ENCODE measurements at places on chromosomes 11 and 22.

DNA sequence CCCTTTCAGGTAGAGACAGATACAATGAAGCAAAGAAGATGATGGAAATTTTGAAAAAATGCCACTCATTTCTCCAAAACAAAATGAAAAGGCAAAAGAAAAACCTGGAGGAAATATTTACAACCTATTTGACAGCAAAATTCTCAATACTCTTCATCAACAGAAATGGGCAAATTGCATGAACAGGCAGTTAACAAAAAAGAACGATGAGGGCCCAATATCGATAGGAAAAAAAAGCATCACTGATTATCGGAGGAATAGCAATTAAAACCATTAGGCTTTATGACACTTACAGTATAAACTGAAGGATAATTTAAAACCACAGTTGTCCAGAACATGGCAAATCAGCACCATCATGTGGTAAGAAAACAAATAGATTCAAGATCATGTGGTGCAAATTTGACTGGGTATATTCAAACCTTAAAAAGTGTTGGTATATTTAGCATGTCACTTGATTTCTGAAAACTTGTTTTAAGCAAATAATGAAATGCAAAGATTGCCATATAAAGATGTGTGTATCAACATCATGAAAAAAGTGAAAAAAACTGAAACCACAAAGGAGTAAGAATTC is 222.9 kb downstream of the BRD1 start:
- DNase-seq: no peak

DNA sequence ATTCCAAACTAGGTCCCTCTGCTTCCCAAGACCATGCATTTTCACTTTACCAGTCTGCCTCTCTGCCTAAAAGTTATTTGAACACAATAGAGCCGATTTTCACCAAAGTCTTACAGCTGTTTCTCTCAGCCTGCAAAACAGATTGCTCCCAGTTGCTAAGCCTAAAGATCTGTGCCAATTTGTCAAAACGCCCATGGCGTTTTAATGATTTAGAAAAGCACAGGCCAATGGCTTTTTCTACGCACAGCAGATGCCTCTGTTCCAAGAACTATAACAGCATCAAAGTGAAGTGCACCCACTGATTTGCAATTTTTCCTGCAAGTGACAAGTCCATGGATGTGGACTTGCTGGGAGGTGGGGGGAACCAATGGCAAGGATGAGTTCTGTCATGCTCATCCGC is 173.9 kb upstream of the SYN3 start:
- DNase-seq: no peak

- no peak for DNase-seq
These were observed 132.2 kb upstream of the NECTIN1 start for GRCh38 chr11:119861160-119861559.

DNA sequence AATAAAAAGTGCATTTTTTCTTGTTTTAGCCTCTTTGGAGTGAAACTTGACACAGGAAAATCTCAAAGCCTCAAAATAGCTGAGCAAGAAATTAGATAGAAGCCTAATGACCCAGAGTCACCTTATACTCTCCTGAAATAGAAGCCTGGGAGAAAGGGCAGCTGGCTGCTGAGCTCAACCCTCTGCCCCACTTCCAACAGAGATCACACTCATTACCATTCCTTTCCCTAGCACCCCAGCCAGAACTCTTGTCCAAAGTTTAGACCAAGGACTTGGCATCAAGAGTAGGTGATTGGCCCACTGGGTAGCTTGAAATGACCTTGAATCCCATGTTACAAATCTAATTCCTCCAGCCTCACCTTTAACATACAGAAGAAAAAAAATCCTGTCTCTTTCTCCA is 62.7 kb upstream of the AMOTL1 start:
- DNase-seq: no peak

DNA sequence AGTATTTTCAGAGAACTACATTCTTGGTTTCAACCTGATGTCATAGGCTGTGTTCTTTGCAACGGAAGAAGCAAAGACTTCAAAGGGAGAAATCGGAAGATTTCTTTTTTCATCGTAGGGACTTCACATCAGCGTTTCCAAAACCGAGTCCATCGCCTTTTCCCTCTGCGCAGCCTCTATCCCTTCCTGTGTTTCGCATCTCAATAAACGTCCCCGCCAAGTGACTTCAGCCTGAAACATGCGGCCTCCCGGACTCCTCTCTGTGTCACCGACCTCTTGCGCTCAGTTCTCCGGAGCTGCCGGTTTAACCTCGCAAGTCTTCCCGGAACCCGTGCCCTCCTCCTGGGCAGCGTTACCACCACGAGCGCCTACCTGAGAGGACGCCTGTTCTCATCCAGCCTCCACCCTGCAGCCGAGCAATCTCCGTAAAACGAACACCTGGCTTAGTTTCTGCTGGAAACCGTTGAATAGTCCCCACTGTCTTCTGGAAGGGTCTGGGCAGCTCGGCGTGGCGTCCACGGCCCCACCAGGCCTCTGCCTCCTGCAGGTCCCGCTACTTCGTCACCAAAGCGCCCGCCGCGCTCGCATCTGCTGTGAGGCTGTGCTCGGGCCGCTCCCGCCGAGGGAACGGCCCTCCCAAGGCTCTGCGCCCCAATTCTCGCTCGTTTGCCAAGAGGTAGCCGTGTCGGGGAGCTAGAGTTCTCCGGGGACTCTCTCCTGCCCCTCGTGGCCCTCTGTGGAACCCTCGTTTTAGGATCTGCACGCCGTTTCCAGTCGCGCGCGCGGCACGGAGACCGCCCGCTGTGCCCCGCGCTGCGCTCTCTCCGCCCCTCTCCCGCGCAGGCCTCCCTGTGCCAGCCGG is at the start of gene GLB1L3:
TSS of gene GLB1L3 (plus strand) at position 846 of the 862 bp plus-strand sequence. CDS start 362 bp downstream, outside the sequence.
- DNase-seq: no peak

- no peak for DNase-seq
These were observed 8.1 kb downstream of the PRR33 start for GRCh38 chr11:1883346-1884302.

- DNase-seq: no peak
These were observed 25.8 kb downstream of the ACAT1 start for GRCh38 chr11:108147150-108147549.

DNA sequence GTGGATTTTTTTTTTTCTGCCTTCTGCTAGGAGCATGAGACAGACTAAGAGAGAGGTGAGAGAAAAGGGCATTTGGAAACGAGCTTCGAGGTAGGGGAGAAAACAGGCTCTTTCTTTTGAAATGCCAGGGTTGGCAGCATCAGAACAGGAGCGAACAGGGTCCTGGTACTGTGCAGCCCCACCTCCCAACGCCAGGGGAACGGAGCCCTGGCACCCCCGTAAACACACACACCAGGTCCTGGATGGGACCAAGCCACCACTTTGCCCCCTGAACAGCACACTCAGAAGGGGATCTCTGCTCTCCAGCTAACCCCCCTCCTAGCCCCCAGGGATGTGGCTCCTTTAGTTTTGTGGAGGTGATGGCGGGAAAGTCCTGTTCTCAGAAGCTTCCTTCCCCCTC is 127.1 kb downstream of the CTTN start:
- DNase-seq: no peak

GRCh38 chr11:112226831-112227401 is 688 bp downstream of the PTS start:
- DNase-seq: peak; percentile 33

GRCh38 chr11:12949453-12949852 is 59.7 kb upstream of the RASSF10 start:
- DNase-seq: no peak

GRCh38 chr22:30297991-30298701 is 8.8 kb upstream of the CASTOR1 start:
- DNase-seq: no peak

DNA sequence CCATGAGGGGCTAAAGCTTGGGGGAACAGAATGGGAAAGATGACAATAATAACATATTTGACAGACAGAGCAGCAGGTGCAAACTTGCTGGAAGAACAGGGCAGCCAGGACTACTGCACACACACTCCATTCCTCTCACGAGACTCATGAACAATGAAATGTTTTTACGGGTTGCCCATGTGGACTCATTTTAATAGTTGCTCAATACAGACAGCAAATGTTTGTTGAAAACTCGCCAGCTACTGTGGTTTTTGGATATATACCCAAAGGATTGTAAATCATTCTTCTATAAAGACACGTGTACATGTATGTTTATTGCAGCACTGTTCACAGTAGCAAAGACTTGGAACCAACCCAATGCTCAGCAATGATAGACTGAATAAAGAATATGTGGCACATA is 10.3 kb downstream of the SYT13 start:
- DNase-seq: no peak

- DNase-seq: no peak
These were observed 479.6 kb upstream of the TENM4 start for GRCh38 chr11:79920480-79920879.

GRCh38 chr22:28103596-28103995 is 184.5 kb upstream of the PITPNB start:
- DNase-seq: no peak

DNA sequence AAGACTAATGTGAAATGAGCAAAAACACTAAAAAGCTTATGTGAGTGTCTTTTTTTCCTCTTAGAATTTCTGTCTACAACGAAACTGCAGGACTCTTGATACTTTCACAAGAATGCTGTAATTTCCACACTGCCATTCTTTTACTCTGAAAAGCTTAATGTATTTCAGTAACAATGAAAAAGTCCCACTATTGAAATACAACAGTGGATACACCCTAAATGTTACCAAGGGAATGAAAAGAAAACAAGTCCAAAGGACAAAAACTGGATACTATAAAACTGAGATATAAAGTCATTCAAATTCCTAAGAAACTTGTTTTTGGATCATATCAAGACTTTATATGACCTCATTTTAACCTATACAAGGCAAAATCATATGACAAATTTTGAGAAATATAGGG is 77.4 kb downstream of the SOX6 start:
- no peak for DNase-seq

DNA sequence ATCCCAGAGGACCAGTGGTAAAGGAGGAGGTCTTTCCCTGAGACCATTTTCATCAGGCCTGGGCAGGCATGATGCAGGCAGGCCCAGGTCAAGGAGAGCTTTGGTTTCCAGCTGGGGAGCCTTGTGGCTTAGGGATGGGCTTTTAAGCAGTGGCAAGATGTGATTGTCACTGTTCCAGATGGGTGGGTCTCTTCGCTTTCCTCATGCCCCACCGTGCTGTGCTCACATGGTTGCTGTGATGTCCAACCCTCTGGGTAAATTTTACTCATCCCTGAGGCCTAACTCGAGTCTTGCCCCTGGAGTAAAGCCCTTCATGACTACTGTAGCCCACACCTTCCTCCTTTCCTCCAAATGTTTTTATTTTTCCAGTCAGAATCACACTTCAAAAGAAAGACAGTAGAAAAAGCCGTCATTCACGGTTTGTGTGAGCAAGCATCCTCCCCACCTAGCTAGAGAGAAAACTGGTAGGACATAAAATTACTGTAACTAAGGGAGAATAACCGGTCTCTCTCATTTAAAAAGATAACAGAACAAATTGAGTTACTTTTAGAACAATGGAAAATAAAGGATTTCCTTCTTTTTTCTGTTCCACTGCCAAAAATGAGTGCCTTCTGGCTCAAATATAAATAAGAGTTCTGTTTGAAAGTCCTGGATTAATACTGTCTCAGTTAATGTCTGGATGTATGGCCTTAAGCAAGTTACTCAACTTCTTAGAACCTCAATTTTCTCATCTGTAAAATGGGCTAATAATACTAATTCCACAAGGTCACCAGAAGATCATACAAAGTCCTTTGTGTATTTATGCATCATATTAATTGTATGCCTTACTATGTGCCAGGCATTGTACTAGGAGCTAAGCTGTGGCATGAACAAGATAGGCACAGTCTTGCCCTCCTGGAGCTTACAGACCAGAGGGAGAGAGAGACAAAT is 84.9 kb downstream of the ME3 start:
- no peak for DNase-seq

- DNase-seq: no peak
These were observed 96.1 kb upstream of the CD82 start for GRCh38 chr11:44469412-44469811.

DNA sequence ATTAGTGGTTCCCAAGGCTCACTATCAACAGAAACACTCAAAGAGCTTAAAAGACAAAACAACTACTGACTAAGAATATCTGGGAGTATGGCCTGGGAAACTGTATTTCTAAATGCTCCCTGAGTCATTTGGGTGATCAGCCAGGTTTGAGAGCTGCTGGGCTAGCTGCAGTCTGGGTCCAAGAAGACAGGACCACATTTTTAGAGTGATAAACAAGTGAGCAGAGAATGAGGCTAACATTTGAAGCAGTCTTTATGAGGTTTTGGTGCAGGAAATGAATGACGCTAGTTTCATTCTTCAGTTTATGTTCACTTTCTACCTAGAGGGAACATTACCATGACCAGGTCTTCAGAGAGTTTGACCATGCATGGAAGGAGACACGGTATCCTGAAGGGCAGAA is 97.7 kb downstream of the TEAD1 start:
- no peak for DNase-seq

DNA sequence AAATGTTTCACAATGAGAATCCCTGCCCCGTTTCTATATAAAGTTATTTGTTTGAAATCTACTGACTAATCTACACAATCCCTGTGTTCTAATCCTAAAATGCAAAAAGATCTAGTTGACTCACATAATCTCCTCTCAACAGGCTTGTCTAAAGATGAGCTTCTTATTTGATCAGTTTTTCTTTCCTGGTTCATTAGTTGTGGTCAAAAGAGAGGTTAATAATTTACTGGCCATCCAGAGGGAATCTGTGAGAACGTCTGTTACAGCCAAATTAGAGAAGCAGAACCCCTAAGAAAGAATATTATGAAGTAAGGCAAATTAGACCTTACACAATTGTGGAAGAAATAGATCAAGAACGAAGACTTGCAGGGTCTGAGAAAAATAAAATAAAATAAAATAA is 173.7 kb upstream of the ANO3 start:
- DNase-seq: no peak

DNA sequence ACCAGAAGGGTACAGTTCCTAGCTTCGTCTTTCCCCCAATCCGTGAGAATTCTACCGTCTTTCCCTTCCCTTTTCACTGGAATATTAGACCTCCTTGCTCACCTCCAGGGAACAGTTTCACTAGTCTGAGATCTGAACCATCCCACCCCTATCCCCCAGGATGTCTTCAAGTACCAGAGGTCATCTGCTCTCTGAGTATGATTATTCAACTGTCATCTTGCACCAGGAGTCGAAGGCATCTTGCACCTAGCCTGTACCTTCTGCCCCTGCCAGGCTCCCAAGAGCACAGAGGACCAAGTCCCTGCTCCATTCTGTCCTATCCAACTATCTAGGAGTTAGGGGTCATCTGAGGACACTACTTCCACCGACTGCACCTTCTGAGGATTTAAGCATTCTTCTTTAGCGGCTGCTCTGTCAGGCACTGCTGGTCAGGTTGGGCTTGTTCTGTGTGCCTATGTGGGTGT is 804 bp downstream of the ACER3 start:
- no peak for DNase-seq

DNA sequence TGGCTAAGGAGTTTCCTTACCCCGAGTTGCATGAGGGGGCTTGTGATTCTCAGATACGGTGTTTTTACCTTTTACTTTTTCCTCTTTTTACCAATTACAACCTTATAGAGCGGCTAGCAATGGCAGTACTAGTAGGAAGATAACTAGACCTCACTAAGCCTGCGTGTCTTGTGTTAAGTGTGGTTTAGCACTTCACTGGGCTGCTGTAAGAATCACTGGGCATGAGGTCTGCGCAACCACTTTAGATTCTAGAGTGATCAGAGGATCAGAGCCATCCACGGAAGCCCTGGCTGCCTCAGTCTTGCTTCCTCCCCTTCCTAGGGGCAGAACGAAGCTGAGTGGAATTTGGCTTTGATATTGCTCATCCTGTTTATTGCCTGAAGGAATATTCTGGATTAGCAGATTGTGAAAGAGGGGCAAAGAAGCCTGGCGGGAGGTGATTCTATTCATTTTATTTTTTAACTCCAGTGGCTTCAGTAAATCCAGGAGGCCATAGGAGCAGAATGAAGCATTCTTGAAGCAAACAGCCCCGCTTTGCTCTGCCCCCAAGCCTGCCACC is 88.5 kb downstream of the GRAMD1B start:
- DNase-seq: no peak

- DNase-seq: no peak
These were observed 15.4 kb upstream of the IFITM3 start for GRCh38 chr11:335779-336658.

Data from RKO (cell line).